ENCODE measurements at places on chromosomes 6 and 20. TPM values are rescaled to one million over a fixed set of nuclear protein-coding genes. Genes with fewer than 3 reads are reported as not detected.

Gene PAK5
- 0.21 TPM for polyA plus RNA-seq

Gene MICA
- 18.2 TPM for polyA plus RNA-seq

DNA sequence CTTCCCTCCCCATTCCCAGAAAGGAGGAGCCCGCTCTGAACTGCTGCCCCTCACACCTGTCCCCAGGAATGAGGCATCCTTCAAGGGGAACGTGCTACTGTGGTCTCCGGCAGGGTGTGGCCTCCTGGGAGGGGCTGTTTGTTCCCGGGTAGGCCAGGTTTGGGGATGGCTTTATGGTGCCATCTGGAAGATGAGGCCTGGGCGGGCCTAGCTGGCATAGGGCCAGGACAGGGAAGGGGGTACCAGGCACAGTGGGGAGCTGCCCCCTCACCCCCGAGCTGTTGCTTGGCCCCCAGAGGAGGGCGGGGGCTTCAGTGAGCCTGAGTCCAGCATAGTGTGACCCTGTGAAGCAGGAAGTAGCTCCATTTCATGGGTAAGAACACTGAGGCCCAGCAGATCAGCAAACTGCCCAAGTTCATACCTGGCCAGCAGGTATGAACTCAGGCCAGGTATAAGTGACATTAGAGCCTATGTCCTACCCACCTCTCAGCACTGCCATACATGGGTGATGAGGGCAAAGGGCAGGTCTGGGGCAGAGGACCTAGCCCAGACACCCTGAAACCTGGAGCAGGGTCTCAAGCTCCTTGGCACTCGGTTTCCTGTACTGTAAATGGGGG lies 17.5 kb upstream of the SPDEF start:
- no peak overlapping the region for H3K27ac ChIP-seq
- H3K27me3 ChIP-seq = no peaks in the 10 kb centered on the region
- no peak for DNase-seq
- no peaks in the 10 kb centered on the region for H3K36me3 ChIP-seq
- H3K4me1 ChIP-seq = no peaks in the 10 kb centered on the region

DNA sequence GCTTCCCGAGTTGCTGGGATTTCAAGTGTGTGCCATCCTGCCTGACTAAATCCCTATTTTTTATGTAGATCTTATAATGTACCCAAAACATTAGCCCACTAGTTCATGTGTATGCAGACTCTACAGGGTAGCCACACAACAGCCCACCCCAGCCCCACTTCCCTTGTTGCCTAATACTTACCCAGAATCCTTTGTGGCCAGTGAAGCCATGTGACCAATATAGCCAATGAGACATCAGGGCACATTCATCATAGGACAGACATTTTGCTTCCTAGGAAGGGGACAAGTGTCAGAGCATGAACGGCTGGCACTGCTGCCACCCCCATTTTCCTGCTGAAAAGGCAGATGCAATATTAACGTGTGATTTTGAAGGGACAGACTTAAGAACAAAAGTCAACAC lies 36.0 kb upstream of the TCP11 start:
- DNase-seq = no peak
- H3K4me3 ChIP-seq = no peak overlapping the region
- no peak overlapping the region for H3K27ac ChIP-seq
- H3K4me1 ChIP-seq = no peaks in the 10 kb centered on the region

- H3K27ac ChIP-seq = no peak overlapping the region
- no peaks in the 10 kb centered on the region for H3K27me3 ChIP-seq
- H3K36me3 ChIP-seq = no peaks in the 10 kb centered on the region
- no peak for DNase-seq
Observed at GRCh38 chr20:33894798-33895197, 83.7 kb downstream of the CHMP4B start.

- peak overlapping the region; percentile 83 for H3K27ac ChIP-seq
- peak overlapping the region; percentile 88 for H3K4me3 ChIP-seq
- H3K27me3 ChIP-seq = no peaks in the 10 kb centered on the region
- H3K36me3 ChIP-seq = no peaks in the 10 kb centered on the region
Observed at GRCh38 chr6:32974016-32974333, 5.6 kb downstream of the BRD2 start.

DNA sequence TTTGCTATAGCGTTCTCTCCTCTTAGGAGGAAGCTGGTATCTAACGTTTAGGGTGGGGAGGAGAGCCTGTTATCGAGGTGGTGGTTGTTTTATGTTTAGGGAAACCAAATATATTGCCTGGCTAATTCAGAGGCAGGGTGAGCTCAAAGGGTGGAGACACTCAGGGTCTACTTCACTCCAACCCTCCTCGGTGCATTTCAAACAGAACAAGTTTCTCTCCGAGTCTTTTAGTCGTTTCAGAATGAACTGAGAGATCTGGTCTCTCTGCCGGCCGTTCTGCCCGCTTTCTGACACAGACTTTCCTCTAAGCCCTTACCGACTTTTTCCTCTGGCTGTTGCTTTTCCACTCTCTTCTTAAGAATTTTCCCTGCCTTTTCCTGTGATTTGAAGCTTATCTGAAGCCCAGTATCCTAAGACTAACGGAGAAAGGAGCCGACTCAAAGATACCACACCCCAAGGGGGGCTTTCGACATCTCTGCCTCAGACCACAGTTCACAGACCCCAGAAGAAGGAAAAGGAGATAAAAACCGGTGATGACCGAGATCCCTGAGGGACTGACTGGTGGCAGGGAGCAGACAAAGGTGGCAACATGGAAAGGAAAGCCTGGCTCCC lies 865 bp downstream of the STK38 start:
- H3K4me1 ChIP-seq = peaks cover 20% of the 10 kb centered on the region
- peak overlapping the region; percentile 73 for H3K4me3 ChIP-seq
- H3K27me3 ChIP-seq = no peaks in the 10 kb centered on the region
- peak overlapping the region; percentile 93 for H3K27ac ChIP-seq
- H3K36me3 ChIP-seq = no peaks in the 10 kb centered on the region
